ENCODE measurements at places on chromosomes 12 and 14.

DNA sequence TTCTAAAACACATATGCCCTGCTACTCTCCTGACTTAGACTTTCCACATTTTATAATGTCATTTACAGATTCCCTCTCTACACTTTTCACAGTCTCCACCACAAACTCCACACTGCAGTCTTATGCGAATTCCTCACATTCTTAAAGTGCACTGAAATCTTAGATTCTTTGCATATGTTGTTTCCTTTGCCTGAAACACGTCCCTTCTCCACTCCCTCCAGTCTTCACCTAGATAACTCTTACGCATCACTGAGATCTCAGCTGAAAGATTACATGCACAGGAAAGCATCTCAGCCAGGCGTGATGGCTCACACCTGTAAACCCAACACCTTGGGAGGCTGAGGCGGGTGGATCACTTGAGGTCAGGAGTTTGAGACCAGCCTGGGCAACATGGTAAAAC is 3.8 kb upstream of the ARHGAP9 start:
- no peak for DNase-seq

DNA sequence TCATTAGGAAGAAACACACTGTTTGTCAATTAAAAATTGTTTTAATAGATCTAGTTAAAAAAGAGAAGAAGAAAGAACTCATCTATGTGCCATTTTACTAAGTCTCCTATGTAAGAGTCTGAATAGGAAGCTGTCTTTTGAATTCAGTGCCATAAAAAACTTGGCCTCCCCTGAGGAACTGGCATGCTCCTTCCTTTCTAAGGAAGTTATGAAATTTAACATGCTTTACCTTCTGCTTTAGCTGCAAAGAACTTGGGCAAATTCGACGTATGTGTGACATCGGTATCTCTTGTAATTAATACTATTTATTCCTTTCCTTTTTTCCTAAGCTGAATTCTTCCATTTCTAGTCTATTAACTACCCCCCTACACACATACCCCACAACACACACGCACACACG is 12.5 kb downstream of the TM7SF3 start:
- no peak for DNase-seq

DNA sequence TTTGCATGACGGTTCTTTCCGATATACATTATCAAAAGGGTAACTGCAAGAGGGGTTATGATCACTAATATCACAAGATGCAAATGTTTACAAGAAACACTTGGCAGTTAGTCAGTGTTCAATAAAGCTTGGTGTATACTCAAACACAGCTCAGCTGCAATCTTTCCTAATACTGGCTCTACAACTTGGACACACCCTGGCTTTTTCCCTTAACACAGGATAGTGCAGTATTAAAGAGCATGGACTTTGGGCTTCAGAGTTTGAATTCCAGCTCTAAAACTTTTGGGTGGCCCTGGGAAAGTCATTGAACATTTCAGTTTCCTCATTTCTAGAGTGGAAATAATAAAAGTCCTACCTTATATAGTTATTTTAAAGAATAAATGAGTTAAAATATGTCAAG is 107.0 kb downstream of the HECTD4 start:
- DNase-seq: no peak

DNA sequence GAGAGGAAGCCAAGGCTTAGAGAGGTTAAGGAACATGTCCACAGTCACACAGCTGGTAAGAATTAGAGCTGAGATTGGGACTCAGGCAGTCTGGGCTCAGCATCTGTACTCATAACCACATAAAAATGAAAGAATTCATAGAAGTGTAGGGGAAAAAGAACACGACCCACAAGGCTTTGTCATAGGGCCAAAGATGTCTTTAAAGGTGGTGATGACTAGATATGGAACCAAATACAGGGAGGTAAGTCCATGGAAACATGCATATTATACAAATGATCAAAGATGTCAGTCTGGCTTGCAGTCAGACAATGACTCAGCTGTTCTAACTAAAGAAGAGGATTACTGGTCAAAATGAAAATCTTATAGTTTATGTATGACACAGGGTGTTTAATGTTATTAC is 7.2 kb upstream of the SSPN start:
- DNase-seq: no peak

GRCh38 chr14:72291908-72292688 is 359.9 kb downstream of the RGS6 start:
- DNase-seq: peak; percentile 5

- no peak for DNase-seq
These were observed 164.5 kb downstream of the KIF26A start for GRCh38 chr14:104302794-104303405.

DNA sequence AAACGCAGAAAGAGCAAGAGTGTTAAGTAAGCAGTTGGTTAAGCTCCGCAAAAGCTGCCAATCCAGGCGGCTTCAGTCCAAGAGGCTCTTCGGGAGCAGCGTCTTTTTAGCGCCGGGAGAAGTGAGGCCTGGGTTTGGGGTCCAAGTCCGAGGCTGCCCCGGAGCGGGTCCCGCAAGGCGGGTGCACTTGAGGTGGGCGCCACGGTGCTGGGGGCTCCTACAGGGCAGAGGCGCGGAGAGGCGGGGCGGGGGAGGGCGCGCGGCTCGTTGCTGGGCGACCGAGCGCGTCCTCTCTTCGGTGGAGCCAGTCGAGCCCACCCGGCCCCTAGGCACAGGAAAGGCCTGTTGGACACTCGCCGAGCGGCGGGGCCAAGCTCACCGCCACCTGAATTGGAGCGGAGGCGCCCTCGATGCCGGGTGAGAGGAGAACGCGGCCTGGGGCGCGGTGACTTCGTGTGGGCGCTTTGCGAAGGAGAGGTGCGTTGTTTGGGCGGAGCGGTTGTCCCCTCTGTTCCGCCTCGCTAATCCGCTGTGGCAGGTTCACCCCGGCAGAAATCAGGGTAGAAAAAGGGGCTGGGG is 15.6 kb downstream of the TTC6 start:
- DNase-seq: no peak

DNA sequence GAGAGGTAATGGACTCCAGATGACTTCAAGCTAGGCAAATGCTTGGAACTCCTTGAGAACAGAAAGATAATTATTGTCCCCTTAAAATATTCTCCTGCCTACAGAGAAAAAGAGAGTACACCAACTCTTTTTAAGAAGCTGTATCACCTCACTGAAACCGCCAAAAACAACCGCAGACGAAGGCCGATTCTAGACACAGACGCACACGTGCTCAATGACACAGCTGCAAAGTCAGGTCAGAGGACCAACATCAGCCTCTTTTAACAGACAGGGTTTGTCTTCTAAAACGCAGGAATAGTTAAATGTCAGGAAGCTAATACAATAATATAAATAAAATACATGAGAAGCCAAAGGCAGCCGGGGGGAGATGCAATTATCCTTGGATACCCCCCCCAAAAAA is 19.0 kb downstream of the SLC15A4 start:
- DNase-seq: no peak

DNA sequence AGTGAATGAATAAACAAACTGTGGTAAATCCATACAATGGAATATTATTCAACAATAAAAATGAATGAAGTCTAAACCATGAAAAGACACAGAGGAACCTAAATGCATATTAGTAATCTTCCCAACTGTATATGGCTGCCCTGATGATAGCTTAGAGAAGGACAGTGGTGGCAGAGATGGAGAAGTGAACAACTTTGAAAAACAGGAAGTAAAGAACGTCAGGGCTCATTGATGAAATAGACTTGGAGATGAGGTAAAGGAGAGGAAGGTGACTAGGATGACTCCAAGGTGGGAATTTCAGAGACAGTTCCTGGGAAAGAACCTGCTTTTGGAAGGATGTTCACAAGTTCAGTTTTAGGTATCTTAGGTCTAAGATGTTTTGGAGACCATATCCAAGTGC is 36.3 kb upstream of the NT5DC3 start:
- DNase-seq: no peak

GRCh38 chr14:92663049-92663448 is 85.4 kb downstream of the LGMN start:
- no peak for DNase-seq

DNA sequence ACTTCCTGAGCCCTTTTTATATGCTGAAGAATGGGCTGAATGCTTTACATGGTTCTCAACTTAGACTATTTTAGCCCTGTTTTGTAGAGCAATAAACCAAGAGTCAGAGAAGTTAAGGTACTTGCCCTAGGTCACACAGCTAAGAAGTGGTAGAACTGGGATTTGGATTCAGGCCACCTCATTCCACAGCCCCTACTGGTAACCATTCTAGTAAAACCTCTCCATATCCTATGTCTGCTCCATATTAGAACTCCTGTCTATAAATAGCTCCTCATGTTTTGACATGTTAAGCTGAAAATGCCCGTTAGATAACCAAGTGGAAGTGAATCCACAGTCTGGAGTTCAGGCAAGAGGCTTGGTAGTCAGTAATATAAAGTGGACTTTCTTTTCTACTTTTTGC is 111.6 kb downstream of the HECTD4 start:
- DNase-seq: no peak
